ENCODE measurements at places on chromosomes 5 and 9. TPM values are rescaled to one million over a fixed set of nuclear protein-coding genes. Genes with fewer than 3 reads are reported as not detected.

- DNase-seq = no peak
Measured at GRCh38 chr9:122159925-122160246, 178 bp downstream of the MORN5 start.

DNA sequence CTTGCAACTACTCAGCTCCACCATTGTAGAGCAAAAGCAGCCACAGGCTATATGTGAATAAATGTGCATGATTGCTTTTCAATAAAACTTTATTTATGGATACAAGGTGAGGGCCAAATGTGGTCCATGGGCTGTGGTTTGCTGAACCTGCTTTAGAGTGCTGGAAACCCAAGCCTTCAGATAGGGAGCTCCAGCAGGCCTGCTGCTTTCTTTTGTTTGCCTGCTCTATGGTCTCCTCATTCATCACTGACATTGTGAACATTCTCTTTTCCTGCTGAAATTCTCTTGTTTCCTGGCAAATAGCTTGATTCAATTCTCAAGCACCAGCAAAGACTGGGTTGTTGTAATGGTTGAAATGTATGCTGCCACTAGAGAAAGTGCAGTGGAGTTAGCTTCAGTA, 26.0 kb downstream of the EGFLAM start:
- no peak for DNase-seq

Gene ENTPD2
- total RNA-seq = not detected

Gene HAVCR2
- not detected for total RNA-seq

Gene FBP2
- total RNA-seq = not detected

Measured in MG63 (cell line).